ENCODE measurements at places on chromosomes 2 and 18.

- DNase-seq: no peak
Observed at GRCh38 chr2:66548422-66548821, 113.5 kb downstream of the MEIS1 start.

DNA sequence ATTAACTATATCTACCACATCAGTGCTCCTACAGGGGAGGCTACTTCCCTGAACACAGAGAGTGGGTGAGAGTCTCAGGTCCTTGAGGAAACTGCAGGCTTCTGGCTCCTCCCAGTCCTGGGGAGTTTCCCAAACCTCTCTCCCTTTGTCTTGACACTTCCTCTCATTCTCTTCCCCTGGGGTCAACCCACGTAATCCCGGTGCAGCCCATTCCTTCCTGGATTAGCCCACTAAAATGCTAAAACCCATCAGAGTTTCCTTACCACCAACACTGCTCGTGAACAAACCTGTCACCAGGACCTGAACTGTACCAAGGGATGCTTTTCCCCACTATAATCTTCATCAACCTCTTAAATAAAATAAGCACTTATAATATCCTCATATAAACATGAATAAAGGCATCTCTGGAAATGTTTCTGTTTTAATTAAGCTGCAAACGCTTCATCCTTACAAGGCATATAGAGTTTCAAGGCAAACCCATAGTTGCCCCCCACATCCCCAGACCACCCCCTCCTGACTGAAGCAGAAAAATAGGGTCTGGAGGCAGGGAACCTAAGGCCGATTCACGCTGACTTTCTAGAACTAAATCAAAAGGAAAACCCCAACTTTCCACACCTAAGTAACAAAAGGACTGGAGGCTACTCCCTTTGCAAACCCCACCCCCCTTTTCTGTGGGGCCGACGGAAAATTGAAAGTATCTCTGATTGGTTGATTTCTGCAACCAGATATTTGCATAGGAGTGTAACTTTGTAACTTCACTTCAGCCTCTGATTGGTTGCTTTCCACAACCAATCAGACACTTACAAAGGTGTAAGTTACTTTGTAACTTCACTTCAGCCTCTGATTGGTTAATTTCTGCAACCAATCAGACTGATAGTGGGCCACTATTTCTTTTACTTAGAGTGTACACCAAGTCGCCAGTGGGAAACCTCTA, 19.0 kb downstream of the TMSB10 start:
- DNase-seq: no peak

DNA sequence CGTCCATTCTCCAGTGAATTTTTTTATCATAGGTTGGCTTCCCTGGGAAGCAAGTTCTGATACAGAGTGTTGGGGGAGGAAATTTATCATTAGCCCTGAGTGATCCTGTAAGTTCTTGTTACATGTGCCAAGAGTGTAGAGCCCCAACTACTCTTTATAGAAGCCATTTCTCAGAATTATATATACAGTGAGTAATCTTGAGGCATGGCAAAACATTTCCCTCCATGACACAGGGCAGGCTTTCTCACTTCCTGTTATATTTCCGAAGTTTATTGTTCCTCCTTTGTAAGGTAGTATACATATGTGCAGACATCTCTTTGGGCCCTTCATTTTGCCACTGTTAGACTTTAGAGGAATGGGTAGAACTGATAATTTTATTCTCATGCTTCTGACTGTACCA, 484.7 kb upstream of the NRXN1 start:
- DNase-seq: no peak

DNA sequence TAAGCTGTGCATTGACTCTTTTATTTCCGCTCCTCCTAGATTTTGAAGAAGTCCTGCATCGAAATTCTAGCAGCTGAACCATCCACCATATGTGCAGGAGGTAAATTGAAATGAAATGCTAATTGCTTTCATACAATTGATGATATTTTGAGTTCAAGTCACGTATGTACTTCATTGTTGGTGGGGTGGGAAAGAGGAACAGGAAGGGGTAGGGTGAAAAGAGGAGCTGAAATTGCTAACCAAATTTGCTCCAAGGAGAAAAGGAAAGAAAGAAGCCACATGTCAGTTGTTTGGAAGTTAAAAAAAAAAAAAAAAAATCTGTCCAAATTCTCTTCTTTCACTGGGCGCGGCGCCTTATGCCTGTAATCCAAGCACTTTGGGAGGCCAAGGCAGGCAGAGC, 77.8 kb downstream of the ANTXR1 start:
- DNase-seq: no peak

GRCh38 chr2:23569761-23570365, 184.9 kb downstream of the KLHL29 start:
- no peak for DNase-seq

Data from nucleus accumbens (tissue), 56 donors.